ENCODE measurements at places on chromosomes 1 and 21. TPM values are rescaled to one million over a fixed set of nuclear protein-coding genes. Genes with fewer than 3 reads are reported as not detected.

Gene PPM1J
- total RNA-seq, result 0.99 TPM

Gene DYNLT5
- not detected for total RNA-seq

Gene CYP4A22
- total RNA-seq, result not detected

Gene TSPEAR
- not detected for total RNA-seq

Gene UTS2
- not detected for total RNA-seq

Gene NBPF3
- 8.0 TPM for total RNA-seq

Gene LYST
- total RNA-seq, result 3.6 TPM

Gene EXTL1
- not detected for total RNA-seq

Gene FABP3
- total RNA-seq, result not detected

Gene EXO1
- total RNA-seq, result 24.2 TPM

Gene OR2T11
- not detected for total RNA-seq

Gene NUF2
- total RNA-seq, result 21.9 TPM

Gene OR2W3
- not detected for total RNA-seq

Gene RIIAD1
- not detected for total RNA-seq

Gene ATAD3C
- not detected for total RNA-seq

Gene LRRC53
- not detected for total RNA-seq

Gene IRF6
- 0.16 TPM for total RNA-seq

Gene NPHS2
- total RNA-seq, result not detected

Gene PCP4
- not detected for total RNA-seq

Gene EPHB2
- 39.2 TPM for total RNA-seq
